ENCODE measurements at places on chromosomes 11 and 22.

GRCh38 chr11:128379587-128380580 lies 207.5 kb downstream of the ETS1 start:
- DNase-seq, result no peak

GRCh38 chr11:24453129-24453718 lies 43.6 kb upstream of the LUZP2 start:
- no peak for DNase-seq

- no peak for DNase-seq
Observed at GRCh38 chr11:1012740-1013630, 23.5 kb downstream of the MUC6 start.

DNA sequence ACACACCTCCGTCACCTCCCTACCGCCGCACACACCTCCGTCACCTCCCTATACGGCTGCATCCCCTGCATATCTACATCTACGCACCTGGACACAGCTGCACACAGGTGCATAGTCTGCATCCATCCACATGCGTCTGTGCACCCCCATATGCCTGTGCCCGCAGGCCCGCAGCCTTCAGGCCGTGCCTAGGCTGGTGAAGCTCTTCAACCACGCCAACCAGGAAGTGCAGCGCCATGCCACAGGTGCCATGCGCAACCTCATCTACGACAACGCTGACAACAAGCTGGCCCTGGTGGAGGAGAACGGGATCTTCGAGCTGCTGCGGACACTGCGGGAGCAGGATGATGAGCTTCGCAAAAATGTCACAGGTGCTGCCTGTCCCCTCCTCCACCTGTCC lies 4.8 kb downstream of the PKP3 start:
- no peak for DNase-seq

DNA sequence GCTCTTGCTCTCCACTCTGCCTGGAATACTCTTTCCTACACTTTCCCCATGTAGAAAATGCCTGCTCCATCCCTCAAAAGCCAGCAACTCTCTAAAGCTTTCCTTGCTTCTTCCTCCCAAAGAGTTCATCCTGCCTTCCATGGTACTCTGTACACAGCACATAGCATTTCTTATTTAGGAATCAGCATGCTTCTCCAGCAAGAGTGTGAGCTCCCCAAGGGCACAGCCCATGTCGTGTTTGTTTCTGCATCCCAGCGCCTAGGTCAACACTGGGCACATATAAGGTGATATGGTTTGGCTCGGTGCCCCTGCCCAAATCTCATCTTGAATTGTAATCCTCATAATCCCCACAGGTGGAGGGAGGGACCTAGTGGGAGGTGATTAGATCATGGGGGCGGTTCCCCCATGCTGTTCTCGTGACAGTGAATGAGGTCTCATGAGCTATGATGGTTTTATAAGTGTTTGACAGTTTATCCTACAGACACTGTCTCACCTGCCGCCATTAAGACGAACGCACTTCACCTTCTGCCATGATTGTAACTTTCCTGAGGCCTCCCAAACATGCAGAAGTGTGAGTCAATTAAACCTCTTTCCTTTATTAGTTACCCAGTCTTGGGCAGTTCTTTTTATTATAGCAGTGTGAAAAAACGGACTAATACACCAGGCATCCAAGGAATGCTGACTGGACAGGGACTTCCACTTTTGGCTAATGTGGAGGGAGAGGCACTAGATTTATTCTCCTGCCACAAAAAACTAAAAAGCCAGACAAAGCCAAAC lies 8.2 kb downstream of the VPS37C start:
- no peak for DNase-seq

DNA sequence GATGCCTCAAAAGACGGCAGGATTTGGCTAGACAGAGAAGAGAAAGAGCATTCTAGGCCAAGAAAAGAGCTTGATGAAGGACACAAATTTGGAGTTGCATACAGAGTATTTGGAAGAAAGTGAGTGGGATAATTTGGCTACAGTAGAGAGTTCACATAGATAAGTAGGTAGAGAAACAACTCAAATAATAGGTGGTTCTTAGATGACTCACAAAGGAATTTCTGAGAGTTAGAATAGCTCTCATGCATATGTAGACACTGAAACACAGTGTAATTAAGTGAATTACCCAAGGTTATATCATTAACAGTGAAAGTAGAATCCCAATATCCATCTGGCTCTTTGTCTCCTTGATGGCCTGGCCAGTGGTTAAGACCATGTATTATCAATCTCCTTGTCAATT lies 228.6 kb upstream of the DDI1 start:
- no peak for DNase-seq

- DNase-seq, result no peak
Observed at GRCh38 chr11:44823868-44824267, 97.1 kb downstream of the TSPAN18 start.

GRCh38 chr11:47620836-47621378 lies 21.5 kb downstream of the MTCH2 start:
- no peak for DNase-seq

GRCh38 chr11:36065436-36065835 lies 121.6 kb downstream of the LDLRAD3 start:
- no peak for DNase-seq

All from CD8-positive, alpha-beta T cell (primary cell).